ENCODE measurements at places on chromosomes 16 and 17. TPM values are rescaled to one million over a fixed set of nuclear protein-coding genes. Genes with fewer than 3 reads are reported as not detected.

APOBR gene
- 0.36 TPM for total RNA-seq

HBQ1 gene
- not detected for total RNA-seq

VTN gene
- total RNA-seq, result 0.60 TPM

SPNS2 gene
- total RNA-seq, result 33.9 TPM

SMIM5 gene
- 10.1 TPM for total RNA-seq

GPR179 gene
- total RNA-seq, result not detected

PRSS27 gene
- 191 TPM for total RNA-seq

DNA sequence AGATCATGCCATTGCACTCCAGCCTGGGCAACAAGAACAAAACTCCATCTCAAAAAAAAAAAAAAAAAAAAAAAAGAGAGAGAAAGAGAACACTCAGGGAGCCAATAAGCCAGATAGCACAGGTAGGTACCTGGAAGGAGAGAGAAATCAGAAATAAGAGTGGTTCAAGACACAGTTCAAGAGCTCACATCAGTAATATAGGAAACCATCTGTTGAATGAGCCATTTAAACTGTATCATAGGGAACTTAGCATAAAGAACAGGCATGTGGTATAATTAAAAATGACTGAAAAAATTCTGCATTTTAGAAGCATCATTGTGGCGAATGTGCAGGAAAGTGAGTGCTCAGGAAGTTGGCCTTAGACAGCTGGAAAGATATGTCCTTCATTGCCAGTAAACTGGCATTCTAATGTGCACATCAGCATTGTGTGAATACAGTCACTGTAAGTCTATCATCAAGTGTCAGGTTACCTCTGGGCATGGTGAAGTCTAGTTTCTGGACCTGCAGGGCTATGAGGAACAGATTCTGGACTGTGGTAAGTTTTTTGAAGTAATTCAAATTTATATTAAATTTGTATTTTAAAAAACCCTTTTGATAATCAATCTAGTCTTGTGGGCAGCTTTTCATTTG, 20.4 kb downstream of the KRT12 start:
- ATAC-seq, result no peak

- no peak for ATAC-seq
These were observed 20.7 kb downstream of the CD7 start for GRCh38 chr17:82296511-82297279.

DNA sequence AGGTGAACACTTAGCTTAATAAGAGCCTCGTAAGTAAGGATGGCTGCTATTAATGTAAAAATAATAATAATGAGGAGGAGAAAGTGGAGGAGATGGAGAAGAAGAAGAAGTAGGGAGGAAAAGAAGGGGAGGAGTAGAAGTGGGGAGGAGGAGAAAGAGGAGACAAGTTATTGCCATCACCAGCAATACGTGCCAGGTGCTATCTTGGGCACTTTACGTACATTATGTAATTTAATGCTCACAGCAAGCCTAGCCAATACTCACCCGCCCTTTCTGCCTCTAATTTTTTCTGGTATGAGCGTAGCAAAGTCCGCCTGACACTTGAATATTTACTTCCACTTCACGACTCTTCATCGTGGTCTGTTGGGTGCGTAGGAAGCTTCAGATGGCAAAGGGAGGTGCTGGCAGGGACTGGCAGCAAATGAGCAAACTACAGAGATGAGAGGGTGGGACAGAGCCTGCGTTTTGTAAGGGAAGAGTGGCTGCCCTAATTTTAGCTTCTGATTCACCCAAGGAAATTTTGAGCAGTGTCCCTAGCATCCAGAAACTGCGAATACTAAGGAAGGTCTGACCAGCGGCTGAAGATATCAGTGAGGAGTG, 42.1 kb upstream of the CDH13 start:
- ATAC-seq, result no peak

- no peak for ATAC-seq
These were observed 2.7 kb downstream of the TRAF7 start for GRCh38 chr16:2158262-2158638.

GRCh38 chr17:81346090-81346907, 49.0 kb upstream of the BAHCC1 start:
- ATAC-seq, result peak; percentile 80

- ATAC-seq, result peak; percentile 89
These were observed 28.7 kb upstream of the TNRC6A start for GRCh38 chr16:24700549-24701392.

DNA sequence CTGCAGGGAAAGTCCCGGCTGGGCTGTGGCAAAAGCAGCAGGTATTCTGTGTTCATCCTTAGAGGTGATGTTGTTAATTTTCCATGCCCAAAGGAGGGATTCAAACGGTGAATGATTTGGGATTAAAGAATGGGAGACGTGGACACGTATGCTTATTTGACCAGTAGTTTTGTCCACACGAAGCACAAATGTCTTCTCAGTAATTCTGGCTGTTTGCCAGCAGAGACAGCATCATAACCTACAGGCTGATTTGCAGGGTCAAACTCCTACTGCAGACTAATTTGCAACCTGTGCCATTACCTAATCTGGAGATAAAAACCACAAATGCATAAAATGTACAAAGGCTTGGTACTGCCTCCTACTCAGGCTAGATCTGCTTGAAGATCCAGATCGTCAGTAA, 14.1 kb downstream of the MTHFSD start:
- no peak for ATAC-seq

- ATAC-seq, result peak; percentile 22
These were observed 36.7 kb upstream of the ABR start for GRCh38 chr17:1216217-1217088.

DNA sequence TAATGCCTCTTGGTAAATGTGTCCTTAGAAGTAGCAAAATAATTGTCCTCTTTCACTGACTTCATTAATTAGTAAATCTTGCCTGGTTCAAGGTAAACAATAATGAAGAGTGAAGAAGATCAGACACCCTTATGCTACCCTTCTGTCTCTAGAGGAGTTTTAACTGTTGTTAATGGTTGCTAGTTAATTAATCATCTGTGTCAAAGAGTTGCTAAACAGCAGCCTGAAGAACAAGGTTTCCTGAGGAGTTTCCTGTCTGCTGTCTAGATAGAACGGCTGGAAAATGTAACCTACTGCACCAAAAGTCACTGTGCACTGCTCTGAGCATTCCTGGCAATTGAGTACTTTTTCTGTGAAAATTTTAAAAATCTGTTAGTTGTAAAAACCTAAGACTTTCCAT, 131.3 kb downstream of the NLK start:
- no peak for ATAC-seq

- ATAC-seq, result no peak
These were observed 2.5 kb upstream of the HEATR9 start for GRCh38 chr17:35870906-35871819.

GRCh38 chr17:17628388-17629008, 37.0 kb upstream of the PEMT start:
- no peak for ATAC-seq

DNA sequence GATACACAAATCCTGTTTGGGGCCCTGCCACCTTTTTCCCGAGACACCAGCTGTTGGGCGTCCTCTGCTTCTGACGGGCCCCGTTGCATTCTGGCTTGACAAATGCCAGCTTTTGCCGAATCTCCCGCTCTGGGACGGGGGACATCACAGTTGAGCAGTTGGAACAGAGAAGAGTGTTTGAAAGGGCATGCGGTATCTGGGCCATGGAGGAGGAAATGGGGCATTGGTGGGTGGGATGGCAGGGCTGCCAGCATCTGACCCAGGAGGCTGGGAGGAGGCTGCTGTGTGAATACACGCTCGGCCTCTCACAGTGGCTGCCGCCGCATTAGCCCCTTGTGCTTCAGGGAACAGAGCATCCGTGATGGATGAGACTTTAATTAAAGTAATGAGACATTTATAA, 184.3 kb upstream of the TNRC6C start:
- no peak for ATAC-seq

- ATAC-seq, result no peak
These were observed 31.8 kb downstream of the HASPIN start for GRCh38 chr17:3755335-3756030.
